ENCODE measurements at places on chromosomes 13 and 19. TPM values are rescaled to one million over a fixed set of nuclear protein-coding genes. Genes with fewer than 3 reads are reported as not detected.

Gene ZNF420
- 12.4 TPM for total RNA-seq

Gene SHC2
- 21.0 TPM for total RNA-seq

Gene ZNF85
- total RNA-seq, result 3.6 TPM

Gene CEACAM4
- 2.9 TPM for total RNA-seq

Gene FREM2
- total RNA-seq, result under 0.01 TPM

DNA sequence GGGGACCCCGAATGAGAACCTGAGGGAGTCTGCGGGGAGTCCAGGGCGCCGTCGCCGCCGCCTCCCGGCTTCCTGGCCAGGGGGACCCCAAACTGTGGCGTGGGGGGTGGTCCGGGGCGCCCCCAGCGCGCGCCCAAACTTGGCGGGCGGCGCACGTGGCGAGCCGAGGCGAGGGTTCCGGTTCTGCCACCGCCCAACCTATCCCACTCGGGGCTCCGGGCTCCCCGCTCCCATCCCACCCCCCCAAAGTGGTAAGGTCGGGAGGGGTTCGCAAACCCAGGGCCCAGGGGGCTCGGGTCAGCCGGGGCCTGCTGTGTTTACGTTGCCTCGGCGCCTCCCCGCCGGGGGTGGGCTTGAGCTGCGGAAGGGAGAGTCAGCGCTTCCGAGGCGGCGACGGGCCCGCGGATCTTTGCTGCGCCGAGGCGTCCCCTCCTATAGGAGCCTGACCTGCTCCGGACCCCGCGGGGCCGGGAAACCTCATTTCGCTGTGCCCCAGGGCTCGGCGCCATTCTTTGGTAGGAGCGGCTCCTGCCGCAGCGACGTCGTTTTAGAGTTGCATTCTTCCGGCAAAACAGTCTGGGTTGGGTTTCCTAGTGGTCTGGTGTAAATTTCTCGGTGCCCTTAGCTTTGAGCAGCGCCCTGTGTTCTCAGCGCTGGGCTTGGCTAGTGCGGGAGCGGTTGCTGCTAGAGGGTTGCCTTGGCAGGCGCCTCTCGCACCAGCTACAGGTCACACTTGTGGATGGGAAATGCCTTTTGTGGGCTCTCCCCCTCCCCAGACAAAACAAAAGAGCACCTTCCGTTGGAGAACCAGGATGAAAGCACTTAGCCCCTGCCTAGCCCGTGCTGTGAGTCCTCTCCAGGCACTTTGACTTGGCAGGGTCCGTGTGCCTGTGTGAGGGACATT is 1.2 kb downstream of the DAZAP1 start:
- peak; percentile 91 for DNase-seq

- DNase-seq, result no peak
Observed at GRCh38 chr19:10093295-10094186, 7.4 kb downstream of the SHFL start.

DNA sequence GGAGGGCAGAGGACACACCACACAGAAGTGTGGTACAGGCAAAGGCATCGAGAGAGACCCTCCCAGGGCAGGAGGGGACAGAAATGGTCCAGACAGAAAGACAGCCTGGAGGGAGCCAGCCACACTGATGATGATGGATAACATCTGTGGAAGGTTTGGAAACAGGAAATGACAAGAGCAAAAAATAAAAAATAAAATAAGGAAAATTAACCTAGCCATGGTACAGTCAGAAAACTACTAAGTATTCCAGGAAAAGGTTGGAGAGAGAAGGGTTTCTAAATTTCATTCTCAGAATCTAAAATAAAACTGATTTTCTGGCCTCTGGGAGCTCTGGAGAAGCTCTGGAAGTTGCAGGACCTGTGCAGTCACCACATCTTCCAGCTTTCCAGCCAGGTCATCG is 115.2 kb upstream of the VSTM2B start:
- no peak for DNase-seq

GRCh38 chr13:48578516-48579164 is 45.8 kb upstream of the RCBTB2 start:
- DNase-seq, result no peak

- DNase-seq, result peak; percentile 93
Observed at GRCh38 chr13:114063545-114064449, 68.6 kb downstream of the RASA3 start.

- no peak for DNase-seq
Observed at GRCh38 chr19:32630338-32630737, 44.6 kb downstream of the ANKRD27 start.

GRCh38 chr13:38898481-38898880 is 92.2 kb downstream of the STOML3 start:
- DNase-seq, result no peak

DNA sequence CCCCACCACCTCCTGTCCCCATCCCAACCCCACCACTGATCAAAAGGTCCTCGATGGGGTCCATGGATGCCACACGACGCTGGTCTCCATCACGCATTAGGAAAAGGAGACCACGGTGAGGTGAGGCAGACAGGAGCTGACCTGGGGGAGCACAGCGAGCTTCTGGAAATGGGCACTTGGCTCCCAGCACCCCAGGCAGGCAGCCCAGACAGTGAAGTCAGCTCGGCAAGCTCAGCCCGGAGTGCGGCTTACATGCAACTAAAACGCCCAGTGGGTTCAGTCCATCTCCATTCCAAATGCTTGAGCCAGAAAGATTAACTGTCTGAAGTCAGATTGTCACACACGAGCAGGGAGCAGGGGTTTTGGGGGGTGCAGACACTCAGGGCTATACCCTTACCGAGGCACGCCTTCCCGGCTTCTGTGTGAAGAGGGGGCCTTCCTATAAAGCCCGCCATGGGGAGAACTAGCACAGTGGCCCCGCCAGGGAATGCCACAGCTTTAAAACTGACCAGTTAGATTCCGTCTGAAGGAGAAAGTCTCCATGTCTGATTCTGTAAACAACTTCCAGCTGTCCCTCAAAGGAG is 79.4 kb downstream of the SPACA7 start:
- peak; percentile 72 for DNase-seq

DNA sequence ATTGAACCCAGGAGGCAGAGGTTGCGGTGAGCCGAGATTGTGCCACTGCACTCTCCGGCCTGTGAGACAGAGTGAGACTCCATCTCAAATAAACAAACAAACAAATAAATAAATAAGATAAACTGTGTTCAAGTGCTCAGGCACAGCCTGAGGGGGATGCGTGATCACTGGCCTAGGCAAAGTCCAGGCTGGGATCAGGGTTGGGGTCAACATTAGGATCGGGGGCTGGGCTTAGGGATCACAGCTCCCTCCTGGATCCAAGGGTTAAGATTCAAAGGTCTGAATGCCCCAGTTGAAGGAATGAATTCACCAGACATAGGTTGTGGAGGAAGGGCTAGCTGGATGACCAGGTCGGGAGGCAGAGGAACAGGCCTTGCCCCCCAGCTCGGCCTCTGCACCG is 1.9 kb upstream of the EXOC3L2 start:
- DNase-seq, result no peak

DNA sequence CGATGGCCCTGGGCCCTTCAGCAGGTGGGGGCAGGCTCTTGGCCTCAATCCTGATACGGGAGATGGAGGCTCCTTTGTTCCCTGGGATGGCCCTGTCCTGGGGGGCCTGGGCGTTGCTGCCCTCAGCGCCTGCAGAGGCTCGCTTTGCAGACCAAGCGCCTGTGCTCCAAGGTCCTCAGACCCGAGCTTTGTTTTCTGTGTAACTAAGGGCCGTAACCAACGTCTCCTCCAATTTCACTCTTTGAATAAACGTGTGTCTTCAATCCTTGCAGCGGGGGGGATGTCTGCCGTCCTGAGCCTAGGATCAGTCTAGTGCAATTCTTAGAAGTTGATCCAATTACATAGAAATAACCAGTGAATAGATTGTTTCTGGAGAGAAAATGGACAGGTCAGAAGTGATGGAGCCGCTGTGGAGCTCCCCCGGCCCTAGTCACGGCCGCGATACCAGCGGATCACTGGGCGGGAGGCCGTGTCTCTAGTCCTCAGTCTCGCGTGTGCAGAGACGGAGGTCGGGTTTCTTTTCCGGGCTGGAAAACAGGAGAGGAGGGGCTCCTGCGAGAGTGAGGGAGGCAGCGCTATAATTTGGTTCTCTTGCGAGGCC is 5.3 kb downstream of the PTBP1 start:
- DNase-seq, result peak; percentile 68

- DNase-seq, result peak; percentile 88
Observed at GRCh38 chr19:4077800-4078684, 11.3 kb upstream of the ZBTB7A start.

Data from posterior vena cava (tissue), 2 donors.